ENCODE measurements at places on chromosomes 4 and X.

DNA sequence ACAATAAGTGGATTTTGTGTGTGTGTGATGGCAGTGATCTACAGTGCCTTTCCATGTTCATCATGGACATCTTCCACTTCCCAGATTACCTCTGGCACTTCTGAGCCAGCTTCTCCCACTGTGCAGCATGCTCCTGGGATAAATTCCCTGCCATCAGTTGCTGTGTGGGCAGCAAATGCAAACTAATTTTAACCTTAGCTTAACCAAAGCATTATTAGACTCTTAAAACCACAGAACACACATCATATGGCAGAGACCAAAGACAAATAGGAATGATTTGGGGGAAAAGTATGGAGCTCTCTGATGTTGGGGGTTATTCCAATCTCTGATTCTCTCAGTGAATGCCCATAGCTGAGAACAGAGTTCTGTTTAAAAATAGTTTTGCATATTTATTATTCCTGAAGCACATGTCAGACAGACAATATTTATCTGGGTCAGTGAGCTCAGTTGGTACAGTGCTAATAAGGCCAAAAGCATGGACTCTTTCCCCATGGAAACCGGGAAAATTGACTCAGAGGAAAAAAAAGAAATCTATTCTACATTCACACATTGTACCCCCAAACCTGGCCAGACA lies 567.4 kb downstream of the IQCM start:
- DNase-seq: no peak

GRCh38 chr4:156137679-156138473 lies 184.2 kb upstream of the CTSO start:
- DNase-seq: no peak

GRCh38 chrX:106499473-106499872 lies 112.3 kb upstream of the RADX start:
- no peak for DNase-seq

DNA sequence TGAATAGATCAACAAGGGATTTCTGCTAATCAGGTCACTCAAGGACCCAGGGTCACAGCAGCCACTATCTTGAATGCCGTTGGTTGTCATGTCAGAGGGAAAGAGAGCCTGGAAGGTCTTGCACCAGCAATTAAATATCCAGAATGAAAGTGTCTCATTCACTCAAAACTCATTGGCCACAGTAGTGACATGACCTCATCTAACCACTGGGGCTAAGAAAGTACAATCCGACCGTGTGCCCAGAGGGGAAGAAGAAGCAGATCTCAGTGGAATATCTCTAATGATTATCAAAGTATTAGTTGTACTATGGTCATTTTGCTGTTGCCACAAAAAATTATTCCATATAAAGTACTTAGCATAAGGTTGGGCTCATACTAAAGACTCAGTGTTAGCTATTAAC lies 210.0 kb downstream of the QDPR start:
- DNase-seq: no peak

DNA sequence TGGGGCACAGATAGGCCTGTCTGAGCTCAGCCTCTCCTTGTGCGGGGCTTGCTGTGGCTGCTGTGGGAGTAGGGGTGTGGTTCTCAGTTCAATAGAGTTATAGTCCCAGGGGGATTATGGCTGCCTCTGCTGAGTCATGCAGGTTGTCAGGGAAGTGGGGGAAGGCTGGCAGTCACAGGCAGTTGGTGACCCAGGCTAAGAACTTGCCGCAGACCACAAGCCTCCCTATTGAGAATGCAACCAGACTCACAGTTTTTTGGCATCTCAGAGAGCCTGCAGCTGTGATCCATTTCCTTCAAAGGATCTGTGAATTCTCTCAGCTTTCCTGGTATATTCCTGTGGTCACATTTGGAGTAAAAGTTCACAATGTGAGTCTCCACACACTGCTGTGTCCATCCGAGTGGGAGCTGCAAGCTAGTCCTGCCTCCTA lies 364.9 kb downstream of the ZNF674 start:
- DNase-seq: no peak

All from stimulated activated CD8-positive, alpha-beta memory T cell treated with anti-CD3 and anti-CD28 coated beads, Interleukin-4, amount 100 ng/mL, for 24 hours (primary cell).